Spinal cord (tissue), 10 donors: ENCODE measurements at places on chromosomes 5 and 9. TPM values are rescaled to one million over a fixed set of nuclear protein-coding genes. Genes with fewer than 3 reads are reported as not detected.

The SLC6A19 gene
- 0.10 TPM for total RNA-seq

The CCL21 gene
- not detected for total RNA-seq

The TPRN gene
- total RNA-seq, result 9.2 TPM

The GABRP gene
- 0.10 TPM for total RNA-seq

The NRARP gene
- total RNA-seq, result 3.2 TPM

The GAS1 gene
- 73.9 TPM for total RNA-seq

The CYLC2 gene
- total RNA-seq, result not detected

The PAX5 gene
- total RNA-seq, result 0.89 TPM

The AMBP gene
- total RNA-seq, result not detected

The FAM78A gene
- total RNA-seq, result 2.7 TPM

The LEAP2 gene
- total RNA-seq, result 0.79 TPM
